ENCODE measurements at places on chromosomes 7 and 10. TPM values are rescaled to one million over a fixed set of nuclear protein-coding genes. Genes with fewer than 3 reads are reported as not detected.

Gene FFAR4
- not detected for total RNA-seq

Gene VPS50
- 22.3 TPM for total RNA-seq

DNA sequence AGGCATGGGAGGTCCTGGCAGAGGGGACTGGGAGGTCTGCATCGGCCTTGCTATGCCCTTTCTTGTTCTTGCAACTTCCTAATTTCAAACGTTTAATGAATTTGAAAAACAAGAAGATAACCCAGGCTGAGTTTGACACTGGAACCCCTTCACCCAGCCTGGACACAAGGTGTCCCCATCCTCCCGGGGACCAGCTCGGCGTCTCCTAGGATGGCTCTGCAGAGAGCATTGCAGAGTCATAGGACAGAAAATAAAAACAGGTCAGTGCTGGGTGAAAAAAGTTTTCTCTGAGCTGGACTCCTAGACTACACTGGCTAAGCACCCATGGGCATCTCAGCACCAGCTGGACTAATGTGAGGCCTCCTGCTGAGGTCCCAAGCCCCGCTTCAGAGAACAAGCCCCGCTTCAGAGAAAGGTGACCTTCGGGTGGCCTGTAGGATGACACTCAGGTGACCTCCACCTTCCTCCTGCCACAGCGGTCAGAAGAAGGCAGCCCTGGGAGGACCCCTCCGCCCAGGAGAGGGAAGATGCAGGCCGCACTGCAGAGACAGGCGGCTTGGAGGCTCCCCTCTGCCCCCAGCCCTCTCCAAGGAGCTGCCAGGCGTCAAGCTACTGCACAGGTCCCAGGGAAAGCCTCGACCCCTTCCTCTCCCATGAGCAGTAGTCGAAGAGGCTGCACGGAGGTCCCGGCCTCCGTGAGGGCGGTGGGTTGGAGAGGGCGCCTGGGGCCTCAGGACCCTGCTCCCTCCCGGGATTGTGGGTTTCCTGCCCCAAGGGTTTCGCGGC lies 9.3 kb upstream of the UNCX start:
- DNase-seq, result no peak

DNA sequence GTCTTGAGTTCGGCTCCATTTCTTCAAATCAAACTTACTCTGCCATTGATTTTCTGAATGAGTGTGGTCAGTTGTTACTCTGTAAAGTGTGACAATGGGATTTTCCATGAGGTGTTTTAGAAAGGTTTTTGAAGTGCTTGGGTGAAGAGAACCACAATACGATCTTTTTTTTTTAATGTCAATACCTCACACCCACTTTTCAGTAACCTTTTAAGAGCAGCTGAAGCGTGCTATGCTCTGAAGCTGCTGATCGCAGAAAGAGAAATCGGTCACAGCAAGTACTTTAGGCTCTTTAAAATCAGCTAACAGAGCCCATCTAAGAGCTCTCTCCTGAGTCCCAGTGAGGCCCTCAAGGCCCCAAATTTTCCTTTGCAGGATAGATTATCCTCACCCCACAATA lies 34.4 kb upstream of the YAE1 start:
- DNase-seq, result no peak

DNA sequence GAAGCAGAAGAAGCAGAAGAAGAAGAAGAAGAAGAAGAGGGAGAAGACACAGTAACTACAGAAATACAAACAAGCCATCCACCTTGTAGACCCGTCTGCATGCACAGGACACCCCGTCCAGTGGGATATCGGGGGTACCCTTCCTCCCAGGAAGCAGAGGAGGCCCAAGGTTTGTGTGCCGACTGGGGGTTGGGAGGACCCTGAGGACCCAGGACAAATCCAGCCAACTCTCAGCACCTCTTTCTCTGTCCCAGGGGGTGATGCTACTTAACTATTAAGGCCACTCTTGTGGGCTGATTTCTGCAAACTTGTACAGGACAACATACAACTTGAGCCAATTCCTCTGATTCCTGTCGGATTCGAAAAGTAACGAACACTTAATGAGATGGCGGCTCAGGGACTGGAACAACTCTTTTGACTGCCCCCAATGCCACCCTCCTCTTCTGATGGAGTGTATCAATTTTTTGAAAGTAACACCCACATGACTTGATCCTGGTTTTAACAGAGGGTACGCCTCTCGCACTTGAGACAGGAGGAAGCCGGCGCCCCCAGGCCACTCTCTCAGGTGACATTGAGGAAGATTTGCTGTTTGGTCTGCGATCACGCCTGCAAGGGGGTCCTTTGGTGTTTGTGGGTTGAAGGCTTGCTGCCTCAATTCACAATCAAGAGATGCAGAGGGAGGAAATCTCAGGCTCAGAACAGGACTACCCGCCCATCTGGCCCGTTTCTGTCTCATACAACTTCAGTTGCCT lies 192.6 kb downstream of the TNS3 start:
- DNase-seq, result no peak

Gene SAMD9
- 4.4 TPM for total RNA-seq

DNA sequence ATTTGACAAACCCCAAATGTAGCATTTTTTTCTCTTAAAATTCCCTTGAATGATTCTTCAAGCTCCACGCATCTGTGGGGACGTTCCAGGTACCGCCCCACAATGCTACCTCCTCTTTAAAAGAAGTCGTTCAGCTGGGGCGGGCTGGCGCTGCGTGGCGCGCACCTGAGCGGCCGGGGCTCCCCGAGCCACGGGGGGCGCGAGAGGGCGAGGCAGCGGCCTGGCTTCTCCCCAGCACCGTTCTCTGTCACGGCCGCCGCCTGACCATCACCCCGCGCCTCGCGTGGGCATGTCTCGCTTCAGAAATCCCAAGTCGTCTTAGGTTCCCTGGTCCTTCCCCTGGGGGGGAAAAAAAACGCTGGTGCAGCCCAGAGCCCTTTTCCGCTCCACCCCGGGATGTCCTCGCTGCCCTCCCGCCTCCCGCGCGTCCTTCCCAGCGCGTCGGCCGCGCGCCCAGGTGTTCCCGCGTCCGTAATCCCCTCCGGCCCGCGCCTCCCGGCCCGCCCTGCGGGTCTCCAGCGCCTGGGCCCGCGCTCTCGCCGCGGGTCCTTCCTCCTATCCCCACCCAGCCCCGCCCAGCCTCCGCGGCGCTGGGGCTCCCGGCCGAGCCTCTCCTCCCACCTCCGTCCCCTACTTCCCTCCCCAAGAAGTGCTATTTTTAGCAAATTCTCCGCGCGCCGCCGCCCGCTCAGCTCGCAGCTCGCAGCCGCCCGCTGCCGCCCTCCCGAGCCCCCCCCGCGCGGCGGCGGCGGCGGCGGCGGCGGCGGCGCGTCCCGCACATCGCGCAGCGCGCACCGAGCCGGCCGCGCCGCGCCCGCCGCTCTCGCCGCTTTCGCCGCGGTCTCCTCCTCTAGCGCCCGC lies 58.7 kb upstream of the PRPS1L1 start:
- DNase-seq, result no peak

DNA sequence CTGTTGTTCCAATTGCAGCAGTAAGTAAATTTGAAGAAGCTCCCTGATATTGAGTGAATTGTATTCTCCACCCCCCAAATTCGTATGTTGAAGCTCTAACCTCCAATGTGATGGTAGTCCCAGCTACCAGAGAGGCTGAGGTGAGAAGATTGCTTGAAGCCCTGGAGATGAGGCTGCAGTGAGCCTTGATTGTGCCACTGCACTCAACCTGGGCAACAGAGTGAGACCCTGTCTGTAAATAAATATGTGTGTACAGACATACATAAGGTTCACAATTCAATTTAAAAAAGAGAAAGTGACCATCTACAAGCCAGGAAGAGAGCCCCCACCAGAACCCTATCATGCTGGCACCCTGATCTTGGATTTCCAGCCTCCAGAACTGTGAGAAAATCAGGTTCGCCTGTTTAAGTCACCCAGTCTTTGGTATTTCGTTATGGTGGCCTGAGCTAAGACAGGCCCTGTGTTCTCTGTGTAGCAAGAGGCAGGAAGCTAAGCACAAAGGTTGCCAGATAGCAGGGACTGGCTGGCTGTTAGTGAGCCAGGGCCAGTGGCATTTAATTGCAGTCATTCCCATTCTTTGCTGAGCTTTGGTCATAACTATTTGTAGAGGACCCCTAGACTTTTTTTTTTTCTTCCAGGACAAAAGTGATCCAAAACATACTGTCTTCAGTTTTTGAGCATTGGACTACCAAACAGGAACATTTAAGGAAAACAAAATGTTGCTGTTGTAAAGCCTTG lies 45.6 kb downstream of the AUTS2 start:
- DNase-seq, result no peak

Gene APBB1IP
- not detected for total RNA-seq

Data from mesothelial cell of epicardium (in vitro differentiated cells).